ENCODE measurements at places on chromosomes 3 and 15.

- no peak for DNase-seq
These were observed 33.2 kb downstream of the ARNT2 start for GRCh38 chr15:80437334-80437891.

DNA sequence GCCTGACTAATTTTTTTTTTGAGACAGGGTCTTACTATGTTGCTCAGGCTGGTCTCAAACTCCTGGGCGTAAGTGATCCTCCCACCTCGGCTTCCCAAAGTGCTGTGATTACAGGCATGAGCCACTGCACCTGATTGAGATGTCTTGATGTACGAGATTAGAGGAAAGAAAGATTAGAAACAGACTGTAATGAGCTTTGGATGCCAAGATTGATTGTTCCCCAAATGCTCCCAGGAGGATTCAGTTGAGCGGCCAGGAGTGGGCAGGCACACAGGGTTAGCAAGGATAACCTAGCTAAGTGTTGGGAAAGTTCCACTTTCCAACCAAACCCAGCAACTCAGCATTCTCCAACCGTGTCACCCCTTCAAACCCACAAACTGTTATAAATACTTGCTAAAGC is 63.7 kb downstream of the SRGAP3 start:
- no peak for DNase-seq

DNA sequence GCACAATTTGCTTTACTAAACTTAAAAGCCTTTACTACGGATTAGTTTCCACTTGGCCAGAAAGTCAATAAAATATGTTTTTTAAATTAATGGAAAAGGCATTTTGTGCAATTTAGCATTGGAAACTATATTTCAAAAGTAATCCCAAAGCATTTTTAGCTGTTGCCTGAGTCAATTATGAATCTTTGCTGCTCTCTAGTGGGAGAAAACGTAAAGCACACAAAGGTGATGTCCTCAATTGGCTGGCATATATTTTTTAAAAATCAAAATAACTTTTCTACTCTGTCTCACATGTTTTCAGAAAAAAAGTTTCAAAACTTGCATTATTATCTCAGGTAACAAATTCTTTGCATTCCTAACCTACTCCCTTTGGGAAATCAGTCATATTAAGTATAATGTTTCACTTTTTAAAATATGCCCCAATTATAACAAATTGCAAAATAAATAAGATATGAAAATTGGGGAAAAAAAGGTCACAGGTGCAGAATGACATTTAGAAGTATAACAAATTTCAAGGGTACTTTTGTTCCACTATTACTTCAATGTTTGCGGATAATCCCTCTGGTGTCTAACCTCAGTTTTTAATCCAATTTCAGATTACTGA is 47.2 kb upstream of the TEX55 start:
- no peak for DNase-seq

- no peak for DNase-seq
These were observed 447.3 kb upstream of the ARHGEF26 start for GRCh38 chr3:153673853-153674252.

DNA sequence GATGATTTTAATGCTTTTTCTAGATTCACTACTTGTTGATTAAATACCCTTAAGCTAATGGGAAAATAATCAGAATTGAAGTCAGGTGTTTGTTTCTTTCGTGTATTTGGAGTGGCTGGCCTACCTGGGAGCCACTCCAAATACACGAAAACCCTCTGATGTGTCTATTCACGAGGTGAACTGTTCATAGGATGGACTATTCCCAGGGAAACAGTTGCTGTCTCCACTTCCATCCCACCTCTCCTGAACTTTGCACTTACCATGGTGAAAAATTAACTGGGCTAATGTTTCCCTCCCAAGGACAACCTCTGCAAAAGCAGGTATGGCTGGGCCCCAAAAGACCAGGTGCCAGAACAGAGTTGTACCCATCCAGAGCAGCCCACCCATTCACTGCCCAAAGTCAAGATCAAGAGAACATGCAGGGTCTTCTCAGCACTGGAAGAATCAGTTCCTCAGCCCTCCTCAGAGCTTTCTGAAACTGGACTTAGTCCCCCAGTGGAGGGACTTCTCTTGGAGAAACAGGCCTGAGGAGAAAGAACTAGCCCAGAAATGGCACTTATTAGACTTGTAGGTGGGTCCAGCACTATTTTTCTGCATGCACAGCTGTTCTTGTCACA is 2.9 kb upstream of the SMAD3 start:
- DNase-seq: no peak

- DNase-seq: no peak
These were observed 184.5 kb upstream of the TSC22D2 start for GRCh38 chr3:150223558-150223957.

DNA sequence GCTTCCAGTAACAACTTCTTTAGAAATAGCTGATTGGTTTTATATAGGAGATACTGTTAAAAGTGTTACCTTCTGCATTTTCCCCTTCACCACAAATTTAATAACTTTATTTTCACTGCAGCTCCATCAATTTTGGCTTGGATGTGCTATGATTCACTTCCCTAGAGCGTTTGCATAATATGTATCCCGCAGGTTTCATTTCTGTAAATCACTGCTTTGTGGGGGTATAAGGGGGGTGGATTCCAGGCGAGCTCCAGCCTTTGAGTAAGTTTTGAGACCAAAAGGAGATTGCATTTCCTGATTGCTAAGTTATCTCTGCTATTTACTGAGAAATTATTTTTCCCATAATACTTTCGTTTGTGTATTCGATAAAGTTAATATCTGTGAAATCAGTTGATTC is 232.6 kb downstream of the TBL1XR1 start:
- DNase-seq: no peak

DNA sequence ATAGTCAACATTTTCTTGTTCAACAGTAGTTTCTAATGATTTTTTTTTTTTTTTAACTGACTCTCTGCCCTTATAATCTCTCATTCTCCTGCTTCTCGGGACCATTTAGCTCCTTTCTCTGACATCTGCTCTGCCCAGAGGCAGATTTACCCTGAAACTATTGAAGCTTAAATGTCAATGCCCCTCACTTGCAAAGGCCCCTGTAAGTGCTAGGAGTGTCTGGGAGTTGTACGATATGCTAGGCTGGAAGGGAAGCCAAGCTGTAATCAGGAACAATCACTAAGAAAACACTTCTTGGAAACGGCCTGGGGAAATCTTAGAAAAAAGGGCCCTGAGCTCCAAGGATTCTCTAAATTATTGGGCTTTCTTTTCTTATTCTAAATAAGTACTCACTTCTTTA is 5.8 kb upstream of the PLOD2 start:
- no peak for DNase-seq

GRCh38 chr15:51234176-51234927 is 104.0 kb downstream of the CYP19A1 start:
- DNase-seq: no peak

DNA sequence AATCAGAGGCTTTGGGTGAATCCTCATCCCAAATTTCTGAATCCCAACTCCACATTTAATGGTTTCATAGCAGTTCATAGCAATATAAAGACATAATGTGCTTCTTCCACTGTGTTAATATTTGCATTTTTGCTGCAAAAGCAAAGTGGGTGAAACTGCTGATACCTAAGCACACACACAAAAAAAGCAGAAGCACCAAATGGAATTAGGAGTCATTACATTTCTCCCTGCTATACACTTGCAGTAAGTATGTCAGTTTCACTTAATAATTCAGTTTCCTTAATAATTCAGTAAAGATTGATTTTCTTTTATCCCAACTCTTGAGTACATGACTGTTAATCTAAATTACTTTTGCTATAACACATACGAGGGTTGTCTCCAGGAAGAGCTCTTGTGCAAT is 48.9 kb upstream of the ALCAM start:
- no peak for DNase-seq

- DNase-seq: no peak
These were observed 241.3 kb downstream of the NEK10 start for GRCh38 chr3:27127879-27128278.

GRCh38 chr3:54527521-54527920 is 400.3 kb downstream of the LRTM1 start:
- DNase-seq: no peak

DNA sequence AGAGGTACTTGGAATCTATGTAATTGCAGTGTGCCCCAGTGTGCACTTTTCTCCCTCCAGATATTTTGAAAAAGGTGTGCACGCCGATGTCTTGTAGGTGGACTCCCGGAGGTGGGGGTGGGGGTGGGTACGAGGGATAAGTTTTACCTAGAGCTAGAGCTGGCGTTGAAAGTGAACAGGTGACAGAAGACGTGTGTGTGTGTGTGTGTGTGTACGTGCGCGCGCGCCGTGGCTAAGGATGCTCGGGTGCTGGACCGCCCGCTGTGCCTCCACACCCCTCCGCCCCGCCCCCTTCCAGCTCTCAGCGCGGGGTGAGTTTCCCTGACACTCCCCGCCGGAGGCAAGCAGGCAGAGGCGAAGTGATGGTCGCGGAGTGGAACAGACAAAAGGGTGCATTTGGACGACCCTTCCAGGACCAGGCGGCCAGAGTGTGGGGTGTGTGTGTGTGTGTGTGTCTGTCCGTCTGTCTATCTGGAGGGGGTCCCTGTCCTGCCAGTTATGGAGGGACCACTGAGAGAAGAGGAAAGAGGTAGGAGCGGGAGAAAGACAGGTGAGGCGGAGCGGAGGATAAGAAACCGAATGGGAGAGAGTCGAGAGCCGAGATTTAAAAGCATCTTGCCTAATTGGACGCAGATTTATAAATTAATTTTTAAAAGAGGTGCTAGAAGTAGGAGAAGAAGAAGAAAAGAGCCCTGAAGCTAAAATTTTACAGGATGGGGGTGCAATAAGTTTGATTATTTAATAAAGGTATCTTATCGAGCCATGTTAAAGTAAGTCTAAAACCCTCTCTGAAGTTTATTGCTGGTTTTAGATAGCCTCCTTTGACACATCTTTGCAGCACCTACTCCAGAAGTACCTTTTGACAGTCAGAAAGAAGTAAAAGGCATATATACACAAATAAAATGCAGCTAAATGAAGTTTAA is 335.8 kb upstream of the THRB start:
- no peak for DNase-seq

DNA sequence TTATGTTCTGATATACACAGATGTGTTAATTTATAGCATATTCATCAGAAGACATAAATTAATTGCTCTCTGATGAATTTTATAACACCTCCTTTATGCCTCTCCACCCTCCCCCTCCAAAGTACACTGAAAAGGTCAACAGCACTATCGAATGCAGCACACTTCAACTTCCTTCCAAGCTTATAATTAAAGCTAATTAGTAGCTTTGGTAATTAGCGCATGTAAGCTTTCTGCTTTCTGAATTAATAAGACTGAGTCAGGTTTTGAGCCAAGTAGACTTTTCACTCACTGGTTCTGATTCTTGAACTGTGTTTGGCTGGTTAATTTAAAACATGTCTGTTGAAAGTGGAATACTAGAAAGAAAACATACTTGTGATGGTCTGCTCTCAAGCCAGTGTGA is 760.8 kb upstream of the CFAP20DC start:
- DNase-seq: no peak

DNA sequence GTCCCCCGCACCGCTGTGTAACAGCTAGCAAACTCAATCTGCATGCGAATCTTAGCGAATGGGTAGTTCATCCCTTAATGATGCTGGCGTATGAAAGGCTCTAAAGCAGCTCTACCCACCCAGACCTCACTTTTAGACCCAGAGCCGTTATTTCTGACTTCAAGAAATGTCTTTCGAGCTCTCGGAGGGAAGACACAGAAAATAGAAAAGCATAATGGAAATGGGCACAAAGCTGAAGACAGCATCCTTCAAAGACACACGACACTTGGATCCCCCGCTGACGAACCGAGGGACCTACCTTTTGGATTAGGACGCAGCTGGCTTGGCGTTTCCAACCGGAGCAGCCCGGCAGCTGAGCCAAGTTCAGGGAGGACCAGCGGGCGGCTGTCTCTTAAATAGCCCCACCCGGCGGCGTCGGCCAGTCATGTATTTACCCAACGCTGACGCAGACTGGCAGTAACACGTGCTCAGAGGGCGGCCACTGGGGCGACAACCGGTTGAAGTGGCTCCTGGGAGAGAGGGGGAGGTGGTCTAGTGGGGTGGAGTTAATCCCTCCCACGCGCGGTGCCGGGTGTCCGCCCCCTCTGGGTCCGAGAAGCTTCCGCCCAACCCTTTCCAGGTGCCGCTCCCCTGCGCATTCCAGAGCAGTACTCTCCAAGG is 1.5 kb downstream of the CCK start:
- peak; percentile 5 for DNase-seq

- no peak for DNase-seq
These were observed 66.7 kb upstream of the GATA2 start for GRCh38 chr3:128559486-128560225.

- no peak for DNase-seq
These were observed 10.8 kb downstream of the ATP13A3 start for GRCh38 chr3:194475978-194476377.

GRCh38 chr3:111748132-111748531 is 110.9 kb upstream of the PHLDB2 start:
- no peak for DNase-seq

GRCh38 chr3:44058022-44058867 is 183.4 kb upstream of the TOPAZ1 start:
- peak; percentile 35 for DNase-seq

GRCh38 chr15:92586966-92587365 is 68.6 kb downstream of the FAM174B start:
- no peak for DNase-seq

DNA sequence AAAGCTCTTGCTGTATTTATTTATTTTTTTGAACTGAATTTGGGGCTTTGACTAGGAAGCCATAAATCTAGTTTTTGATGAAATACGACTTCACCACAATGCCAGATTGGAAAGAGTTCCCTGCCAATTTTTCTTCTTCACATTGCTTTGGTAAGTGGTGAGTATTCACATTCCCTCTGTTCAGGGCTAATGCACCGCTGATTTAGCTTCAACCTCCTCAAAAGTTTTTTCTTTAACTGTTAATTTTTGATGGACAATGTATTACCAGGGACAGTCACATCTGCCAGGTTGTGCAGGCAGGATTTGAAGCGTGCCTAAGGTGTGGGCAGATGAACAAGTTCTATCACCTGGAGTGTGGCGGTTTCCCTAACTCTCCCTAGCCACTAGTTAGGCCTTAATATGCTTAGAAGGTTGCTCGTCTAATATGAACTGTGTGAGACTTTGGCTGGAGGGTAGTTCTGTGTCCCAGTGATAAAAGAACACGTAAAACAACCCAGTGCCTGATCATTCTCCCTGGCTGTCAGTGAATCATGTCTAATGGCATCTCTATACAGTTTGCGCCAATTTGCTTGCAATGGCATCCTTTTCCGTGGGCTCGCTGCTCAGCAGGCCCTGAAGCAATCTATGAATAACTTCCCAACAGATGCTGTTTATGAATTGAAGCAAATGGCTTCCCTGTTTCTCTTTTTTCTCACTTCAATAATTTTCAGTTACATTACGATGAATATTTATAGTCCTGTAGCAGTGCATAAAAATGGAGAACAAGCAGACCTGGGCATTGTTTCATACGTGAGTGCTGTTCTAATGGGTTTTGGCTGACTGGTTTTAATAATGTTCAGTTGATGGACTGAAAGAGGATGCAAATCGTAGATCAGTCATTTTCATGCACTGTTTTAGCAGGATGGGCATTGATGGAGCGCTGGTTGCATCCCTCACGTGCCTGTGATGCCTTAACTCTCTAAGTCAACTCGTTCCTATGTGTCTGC is 243.2 kb upstream of the SUCLG2 start:
- no peak for DNase-seq

- no peak for DNase-seq
These were observed 808.7 kb downstream of the GRM7 start for GRCh38 chr3:7669641-7670040.

All from stimulated activated CD8-positive, alpha-beta memory T cell treated with anti-CD3 and anti-CD28 coated beads, Interleukin-7, amount 100 ng/mL, for 4 hours (primary cell).